ENCODE measurements at places on chromosomes 3 and 15.
A peak's percentile ranks its signal among the peaks of the same experiment; 100 is the strongest.

DNA sequence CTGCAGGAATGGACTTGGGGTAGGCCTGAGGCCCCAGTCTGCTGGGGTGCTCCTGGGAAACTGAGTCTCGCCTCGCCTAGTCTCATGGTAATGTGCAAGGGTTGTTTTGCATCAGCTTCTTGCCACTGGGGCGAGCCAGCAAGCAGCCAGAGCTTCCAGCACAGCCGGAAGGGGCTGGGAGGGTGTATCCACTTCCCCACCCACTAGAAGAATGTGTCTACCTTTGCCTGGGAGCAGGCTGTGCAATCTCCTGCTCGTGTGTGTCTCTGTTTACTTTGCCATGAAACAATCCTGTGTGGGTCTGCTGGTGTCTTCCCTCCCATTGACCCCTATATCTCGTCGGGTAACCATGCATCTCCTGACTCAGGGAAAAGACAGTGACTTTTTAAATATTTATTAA, 21.8 kb upstream of the ERICH6 start:
- DNase-seq = no peak

GRCh38 chr15:78314181-78314581, 14.8 kb upstream of the SKIC8 start:
- DNase-seq = peak; percentile 50

GRCh38 chr3:15336057-15336456, 3.7 kb upstream of the SH3BP5 start:
- no peak for DNase-seq

DNA sequence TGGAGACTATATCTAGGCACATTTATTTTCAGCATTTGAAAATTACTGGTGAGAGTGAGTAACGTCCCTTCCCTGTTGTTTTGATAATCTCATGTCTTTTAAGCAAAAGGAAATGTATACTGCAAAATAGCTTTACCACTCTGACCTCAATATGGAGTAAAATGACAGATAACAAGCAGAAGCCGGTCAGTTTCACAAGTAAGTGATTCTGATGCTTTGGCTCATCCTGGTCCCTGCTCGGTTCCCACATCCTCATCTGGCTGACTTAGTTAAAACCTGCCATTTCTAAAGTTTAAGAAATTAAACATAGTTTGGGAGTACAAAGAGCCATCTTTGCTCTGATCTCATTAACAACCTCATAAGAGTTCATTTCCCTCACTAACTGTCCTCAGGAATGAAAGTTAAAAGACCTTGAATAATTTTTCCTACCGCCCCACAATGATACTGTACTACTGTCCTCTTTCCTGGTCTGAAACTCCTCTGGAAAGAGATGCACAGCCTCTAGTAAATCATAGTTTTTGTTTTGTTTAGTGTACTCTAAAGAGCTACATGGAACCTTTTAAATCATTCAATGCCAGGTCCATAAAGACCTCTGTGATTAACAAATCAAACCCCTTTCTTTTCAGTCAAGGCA, 72.3 kb upstream of the ICE2 start:
- DNase-seq = no peak

DNA sequence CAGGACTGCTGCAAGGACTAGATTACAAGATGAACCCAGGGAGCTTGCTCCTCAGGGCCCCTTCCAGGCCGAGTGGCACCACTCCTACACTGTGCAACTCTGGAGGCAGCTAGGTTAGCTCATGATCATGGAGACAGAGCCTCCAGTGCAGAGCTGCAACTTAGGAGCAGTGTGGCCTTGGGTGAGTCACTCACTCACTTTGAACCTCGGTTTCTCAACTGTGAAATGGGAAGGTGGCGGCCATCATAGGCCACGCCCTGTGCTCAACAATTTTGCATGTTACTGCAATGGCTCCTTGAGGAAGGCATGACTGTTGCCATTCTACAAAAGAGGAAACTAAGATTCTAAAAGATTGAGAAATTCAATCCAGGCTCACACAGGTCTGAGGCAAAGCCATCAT, 11.2 kb upstream of the CXCR6 start:
- DNase-seq = no peak

DNA sequence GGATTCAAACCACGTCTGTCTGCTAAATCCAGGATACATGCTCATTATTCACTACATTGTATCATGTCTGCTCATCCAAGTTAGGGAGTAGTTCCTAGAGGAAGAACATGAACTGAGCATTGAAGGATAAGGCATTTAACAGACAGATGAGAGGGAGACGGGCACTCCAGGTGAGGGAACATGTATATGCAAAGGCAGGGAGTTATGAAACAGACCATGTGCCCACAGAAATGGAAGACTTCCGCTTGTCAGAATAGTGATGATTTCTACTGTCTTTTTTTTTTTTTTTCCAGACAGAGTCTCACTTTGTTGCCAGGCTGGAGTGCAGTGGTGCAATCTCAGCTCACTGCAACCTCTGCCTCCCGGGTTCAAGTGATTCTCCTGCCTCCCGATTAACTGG, 5.0 kb upstream of the NDUFAF1 start:
- DNase-seq = no peak

DNA sequence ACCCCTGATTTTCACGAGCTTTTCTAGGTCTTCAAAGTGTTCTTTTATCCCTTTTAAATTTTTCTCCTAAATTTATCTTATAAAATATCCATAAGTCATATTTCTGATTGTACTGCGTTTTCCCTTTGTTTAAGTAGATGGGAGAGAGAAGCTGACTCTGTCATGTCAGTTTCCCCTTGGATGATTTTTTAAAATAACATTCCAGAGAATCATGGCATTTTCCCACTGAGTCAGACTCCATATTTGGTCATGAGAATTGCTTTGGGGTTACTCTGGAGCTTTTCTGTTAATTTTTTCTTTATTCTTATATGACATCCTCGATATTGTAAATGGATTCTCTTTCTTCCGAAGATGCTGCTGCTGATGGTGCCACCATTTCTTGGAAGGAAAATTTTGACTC, 28.6 kb upstream of the UMPS start:
- DNase-seq = no peak

DNA sequence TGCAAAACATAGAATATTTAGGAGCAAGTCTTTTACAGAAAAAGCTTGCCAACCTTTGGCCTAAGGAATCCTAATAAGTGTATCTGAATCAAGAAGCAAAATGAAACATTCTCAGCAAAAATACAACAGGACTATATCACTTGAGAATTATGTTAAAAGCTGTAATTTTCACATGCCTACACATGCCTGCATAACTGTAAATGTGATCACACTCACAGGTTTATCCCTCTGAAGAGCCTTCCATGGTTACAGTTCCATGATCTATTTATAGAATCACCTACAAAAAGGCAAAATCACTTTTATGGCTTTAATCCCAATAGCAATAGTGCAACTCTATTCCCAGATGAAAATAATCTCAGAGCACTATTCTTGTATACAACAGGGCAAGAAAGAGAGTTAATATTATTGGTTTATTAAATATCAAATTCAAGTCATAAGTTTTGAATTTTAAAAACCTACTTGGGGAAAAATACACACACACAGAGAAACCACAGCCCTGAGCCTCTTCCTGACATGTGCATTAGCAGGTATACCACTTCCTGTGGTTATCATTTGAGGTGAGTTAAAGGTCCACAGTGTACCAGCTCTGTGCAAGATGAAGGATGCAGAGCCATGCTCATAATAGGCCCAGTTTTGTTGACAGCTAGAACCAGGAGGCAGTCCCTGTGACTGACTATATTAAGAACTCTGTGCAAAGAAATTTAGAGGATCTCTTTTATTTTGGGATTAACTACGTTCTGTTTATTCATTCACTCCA, 252.5 kb upstream of the TGFBR2 start:
- DNase-seq = no peak

- no peak for DNase-seq
Observed at GRCh38 chr3:57064001-57064400, 3.5 kb downstream of the SPATA12 start.

Measured in left forelimb (tissue), 1 donor.